ENCODE measurements at places on chromosomes 12 and 14.
A peak's percentile ranks its signal among the peaks of the same experiment; 100 is the strongest.

- DNase-seq: peak; percentile 49
Observed at GRCh38 chr14:31419967-31420318, 407 bp downstream of the HEATR5A start.

DNA sequence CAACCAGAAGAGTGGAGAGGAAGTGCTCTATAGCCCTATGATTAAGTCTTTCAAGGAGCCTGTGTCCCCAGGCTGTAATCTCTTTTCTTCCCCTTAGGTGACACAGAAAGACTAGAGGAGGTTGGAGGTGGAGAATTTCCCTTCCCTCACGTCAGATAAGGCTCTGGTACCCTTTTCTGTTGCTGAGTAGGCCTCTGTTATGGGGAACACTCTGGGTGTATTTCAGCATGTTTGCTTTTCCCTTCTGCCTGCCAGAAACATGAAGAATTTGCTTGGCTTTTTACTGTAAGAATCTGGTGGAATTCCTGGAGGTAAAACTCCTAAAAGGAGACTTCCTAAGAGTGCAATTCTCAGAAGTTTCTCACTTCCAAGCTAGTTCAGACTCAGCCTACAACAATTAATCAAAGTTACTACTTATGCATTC is 58.3 kb downstream of the SIX1 start:
- DNase-seq: no peak

- no peak for DNase-seq
Observed at GRCh38 chr12:130521375-130522124, 183.9 kb downstream of the PIWIL1 start.

DNA sequence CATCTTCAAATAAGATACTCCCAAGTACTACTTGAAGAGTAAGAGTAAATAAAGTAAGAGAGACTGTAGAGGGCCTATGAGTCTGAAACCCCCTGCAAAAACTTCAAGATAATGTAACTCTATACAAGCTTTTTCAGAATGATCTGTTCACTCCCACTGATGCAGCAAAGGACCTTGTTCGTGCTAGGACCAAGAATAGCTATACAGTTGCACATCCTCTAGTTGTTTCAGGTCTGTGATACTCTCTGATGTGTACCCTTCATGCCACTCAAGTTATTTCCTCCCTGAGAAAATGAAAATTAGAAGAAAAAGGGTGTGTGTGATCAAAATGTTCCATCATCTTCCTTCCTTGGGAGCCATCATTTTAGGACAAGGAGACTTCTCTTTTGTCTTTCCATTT is 204.4 kb downstream of the ALX1 start:
- DNase-seq: no peak

DNA sequence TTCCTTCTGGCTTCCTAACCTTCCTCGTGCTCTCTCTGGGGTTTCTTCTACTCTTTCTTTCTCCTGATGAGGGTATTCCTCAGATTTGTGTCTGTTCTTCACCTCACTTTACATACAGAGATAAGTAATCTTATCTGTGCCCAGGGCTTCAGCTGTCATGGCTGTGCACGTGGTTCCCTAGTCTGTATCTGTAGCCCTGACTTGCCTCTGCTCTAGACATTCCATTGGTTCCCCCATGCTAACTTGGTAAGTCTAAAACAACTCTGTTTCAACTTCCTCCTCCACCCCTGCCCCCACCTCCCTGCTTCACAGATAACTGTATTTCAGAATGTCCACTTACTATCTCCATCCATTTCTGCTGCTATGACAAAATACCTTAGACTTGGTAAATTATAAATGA is 10.8 kb downstream of the DIP2B start:
- no peak for DNase-seq

DNA sequence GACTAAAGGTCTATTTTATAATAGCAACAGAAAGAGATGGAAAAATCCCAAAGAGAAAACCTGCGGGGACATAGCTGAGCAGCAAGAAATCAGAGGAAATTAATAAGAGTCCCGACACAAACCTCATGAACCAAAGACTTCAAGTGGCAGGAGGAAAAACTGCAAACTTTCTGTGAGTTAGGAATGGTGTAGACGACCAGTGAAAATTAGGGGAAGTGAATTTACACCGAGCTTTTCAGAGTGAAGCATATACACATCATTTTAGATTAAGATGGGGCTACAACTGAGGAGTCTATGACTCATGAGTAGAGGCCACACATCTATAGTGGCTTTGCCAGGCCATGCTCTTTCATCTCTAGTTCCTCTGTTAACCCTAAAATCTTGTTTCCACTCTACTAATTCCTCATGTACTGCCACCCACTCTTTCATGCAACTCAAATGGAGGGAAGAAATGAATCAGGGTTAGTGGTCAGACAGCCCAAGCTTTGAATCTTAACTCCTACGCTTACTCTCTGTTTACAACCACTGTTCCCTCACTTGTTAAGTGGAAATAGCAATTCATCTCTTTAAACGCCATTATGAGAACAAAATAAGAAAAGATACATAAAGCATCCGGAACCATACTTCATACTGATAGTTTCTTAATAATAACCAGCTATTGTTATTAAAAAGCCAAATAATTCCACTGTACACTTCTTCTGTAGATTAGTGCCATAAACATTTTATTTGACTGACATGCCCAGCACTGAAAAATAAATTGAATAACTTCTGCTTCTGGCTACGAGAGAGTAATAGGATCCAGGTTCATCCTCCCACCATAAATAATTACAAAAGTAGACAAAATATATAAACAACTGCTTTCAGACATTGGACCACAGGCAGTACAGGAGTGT is 219.3 kb downstream of the RMST start:
- no peak for DNase-seq

Data from RWPE1 (cell line).